Right forelimb (tissue), 1 donor: ENCODE measurements at places on chromosomes 6 and 20.

GRCh38 chr6:137951064-137951597 lies 84.1 kb downstream of the TNFAIP3 start:
- DNase-seq, result no peak

- DNase-seq, result no peak
Observed at GRCh38 chr20:48785801-48786200, 42.0 kb downstream of the PREX1 start.

GRCh38 chr6:131250122-131250521 lies 114.9 kb downstream of the AKAP7 start:
- peak; percentile 77 for DNase-seq

- DNase-seq, result no peak
Observed at GRCh38 chr6:57252975-57253374, 30.9 kb upstream of the RAB23 start.

GRCh38 chr6:27545271-27546046 lies 72.6 kb upstream of the ZNF184 start:
- peak; percentile 49 for DNase-seq

- DNase-seq, result no peak
Observed at GRCh38 chr6:90083891-90084290, 189.6 kb downstream of the GJA10 start.

DNA sequence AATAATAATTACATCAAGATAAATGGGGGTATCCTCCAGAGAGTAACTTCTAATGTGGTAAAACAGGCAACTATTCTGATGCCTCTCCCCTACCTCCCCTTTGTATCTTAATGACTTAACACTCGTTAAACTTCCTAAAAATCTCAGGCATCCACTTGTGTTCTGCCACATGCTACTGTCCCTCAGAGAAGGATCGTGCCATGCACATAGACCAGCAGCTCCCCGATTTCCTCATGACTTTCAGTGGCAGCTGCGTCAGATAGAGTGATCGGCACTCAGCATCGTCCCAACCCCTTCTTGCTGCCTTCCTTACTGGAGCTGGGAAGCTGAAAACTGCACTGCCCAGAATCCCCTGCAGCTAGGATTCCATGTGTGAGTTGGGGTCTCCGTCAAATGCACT lies 32.1 kb downstream of the RIPOR2 start:
- DNase-seq, result no peak

DNA sequence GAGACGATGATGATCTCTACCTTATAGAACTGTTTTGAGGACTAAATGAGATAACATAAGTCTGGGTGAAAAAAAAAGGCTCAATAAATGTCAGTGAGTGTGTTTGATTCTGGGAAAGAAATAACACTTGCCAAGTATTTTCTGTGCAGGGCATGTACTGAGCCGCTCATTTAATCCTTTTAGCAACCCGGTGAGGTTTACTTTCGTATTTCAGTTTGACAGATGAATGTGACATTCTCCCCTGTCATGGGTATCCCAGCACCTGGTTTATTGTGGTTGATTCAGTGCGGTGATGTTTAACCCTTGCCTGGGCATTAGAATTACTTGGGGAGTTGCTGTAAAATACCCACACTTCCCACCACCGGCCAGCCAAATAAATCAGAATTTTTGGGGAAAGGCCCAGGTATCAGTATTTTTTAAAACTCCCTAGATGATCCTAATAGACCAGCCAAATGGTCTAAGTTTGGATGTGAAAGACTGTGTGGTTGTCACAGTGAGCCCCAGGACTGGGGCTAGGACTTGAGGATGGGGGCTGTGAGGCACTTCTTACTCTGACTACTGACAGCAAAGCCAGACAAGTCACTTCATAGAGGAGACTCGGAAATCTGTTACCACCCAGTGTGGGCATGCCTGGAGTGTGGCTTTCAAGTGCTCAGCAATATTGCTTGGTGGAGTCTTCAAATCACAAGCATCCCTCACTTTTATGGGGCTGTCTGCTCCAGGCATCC lies 100.2 kb upstream of the KCNG1 start:
- no peak for DNase-seq

DNA sequence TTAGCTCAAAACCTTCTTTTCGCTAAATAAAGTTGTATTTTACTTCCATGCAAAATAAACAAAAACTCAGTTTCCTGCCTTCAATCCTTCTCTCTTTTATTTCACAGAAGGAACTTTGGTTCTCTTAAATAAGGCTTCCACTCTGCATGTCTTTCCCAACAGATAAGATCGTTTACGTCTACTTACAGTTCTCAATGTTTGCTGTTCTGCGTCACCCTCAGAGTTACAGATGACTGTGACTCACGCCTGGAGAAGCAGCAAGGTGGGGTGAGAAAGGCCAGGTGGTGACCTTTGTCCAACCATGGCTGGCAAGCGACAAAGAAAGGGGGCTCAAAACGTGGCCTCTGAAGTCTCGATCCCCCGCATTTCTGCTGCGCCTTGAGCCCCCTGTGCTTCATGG lies 51.4 kb upstream of the RPS6KA2 start:
- DNase-seq, result no peak

DNA sequence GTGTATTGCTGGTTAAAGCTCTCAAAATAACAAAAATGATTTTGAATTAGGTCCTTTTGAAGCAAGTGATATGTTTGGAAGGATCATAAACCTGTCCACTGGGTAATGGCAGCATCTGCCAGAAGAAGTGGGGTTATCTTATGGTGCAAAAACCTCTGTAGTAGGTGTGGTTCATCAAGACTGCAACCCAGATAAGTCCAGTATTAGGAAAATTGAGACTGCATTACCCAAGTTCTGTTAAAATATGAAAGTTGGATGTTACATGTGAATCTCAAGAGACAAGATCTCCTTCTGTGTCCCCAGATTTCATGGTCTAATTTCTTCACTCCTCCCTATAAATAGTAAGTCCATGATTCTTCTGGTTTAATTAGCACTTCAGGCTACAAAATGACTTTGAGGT lies 59.4 kb downstream of the RPRD1B start:
- DNase-seq, result no peak

DNA sequence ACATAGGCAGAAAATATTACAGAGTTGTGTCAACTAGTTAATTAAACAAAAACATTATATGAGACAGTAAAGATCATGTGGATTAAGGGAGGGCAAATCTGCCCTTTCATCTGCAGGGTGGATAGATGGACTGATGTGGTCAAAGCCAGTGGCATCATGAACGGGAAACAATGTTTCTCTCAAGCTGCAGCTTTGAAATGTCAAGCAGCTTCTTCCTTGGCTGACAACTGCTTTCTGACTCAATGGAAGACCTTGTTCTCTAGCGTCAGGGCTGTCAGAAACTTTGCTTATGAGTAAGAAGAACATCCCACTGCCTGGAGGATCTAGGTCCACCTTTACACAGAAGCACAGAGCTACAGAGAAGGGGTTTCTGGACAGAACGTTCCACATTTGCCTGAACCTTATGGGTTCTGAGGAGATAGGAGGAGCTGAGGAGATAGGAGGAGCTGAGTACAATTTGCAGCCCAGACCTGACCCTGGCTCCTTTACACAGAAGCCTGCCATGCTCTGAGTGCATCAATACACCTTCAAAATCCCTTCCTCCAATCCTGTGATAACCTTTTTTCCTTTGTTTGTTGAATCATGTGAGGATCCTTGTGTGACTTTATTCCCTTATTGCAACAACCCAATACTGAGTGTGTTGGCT lies 6.1 kb downstream of the CST5 start:
- no peak for DNase-seq

- no peak for DNase-seq
Observed at GRCh38 chr6:84415068-84415467, 187.6 kb upstream of the CEP162 start.

GRCh38 chr6:29517728-29518440 lies 30.1 kb upstream of the MAS1L start:
- no peak for DNase-seq

- no peak for DNase-seq
Observed at GRCh38 chr6:154261688-154262397, 94.8 kb downstream of the IPCEF1 start.

GRCh38 chr6:134816300-134816699 lies 133.6 kb downstream of the ALDH8A1 start:
- no peak for DNase-seq

GRCh38 chr6:39608652-39609345 lies 116.4 kb downstream of the KIF6 start:
- no peak for DNase-seq

DNA sequence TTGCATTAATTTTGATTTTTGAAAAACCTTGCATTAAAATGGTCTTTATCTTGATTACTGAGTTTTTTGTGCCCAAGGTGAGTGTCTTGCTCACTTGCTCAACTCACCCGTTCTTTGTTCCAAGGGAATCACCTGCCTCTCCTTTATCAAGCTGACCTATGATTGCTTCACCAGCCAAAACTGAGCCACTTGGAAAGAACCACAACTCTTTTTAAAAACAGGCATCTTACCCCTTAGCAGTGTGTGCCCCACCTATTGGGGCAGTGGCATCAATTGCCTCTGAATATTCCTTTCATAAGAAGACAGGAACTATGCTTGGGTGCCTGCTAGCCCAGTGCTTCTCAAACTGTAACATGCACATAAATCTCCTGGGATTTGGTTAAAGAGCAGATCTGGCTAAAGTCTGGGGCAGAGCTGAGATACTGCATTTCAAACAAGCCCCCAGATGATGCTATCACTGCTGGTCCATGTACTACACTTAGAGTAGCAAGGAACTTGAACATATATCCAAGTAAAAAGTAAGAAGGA lies 3.3 kb upstream of the STK38 start:
- no peak for DNase-seq

- no peak for DNase-seq
Observed at GRCh38 chr6:4806337-4806725, 30.1 kb downstream of the CDYL start.

DNA sequence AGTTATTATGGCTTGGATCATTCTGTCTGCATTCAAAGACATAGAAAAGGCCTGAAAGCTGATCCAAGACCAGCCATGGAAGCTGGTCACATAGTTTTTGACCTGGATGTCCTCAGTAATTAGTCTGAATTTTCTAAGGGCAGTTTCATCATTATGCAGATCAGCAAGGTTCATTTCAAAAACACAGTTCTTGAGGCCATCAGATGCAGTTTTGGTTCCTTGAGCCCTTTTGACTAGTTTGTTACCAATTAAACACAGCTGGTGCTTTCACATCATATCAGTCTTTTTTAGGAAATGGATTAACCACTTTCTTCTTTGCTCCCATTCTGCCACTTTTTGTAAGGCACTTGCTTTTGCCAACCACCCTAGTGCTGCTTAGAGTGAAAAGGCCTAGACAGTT lies 129.4 kb downstream of the NCOA3 start:
- no peak for DNase-seq

- no peak for DNase-seq
Observed at GRCh38 chr6:106740287-106740686, 110.9 kb downstream of the QRSL1 start.

GRCh38 chr20:61353261-61354000 lies 101.4 kb downstream of the CDH4 start:
- DNase-seq, result no peak

DNA sequence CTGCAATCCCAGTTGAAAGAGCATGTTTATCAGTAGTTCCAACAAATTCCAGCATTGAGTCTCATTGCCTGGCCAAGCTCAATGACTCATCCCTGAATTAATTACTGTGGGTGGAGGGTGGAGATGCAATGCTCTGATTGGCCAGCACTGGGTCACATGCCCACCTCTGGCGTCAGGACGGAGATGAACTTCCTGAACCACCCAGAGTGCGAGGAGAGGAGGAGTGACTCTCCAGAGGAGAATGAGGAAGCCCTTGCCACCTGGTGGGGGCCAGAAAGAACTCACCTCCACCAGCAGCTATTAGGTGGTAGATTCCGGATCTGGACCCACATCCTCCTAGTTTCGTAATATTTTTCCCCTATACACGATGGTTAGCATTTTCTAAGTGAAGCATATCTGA lies 283.9 kb downstream of the TBC1D7 start:
- DNase-seq, result no peak

- DNase-seq, result no peak
Observed at GRCh38 chr6:110951986-110952794, 6.3 kb upstream of the GTF3C6 start.

DNA sequence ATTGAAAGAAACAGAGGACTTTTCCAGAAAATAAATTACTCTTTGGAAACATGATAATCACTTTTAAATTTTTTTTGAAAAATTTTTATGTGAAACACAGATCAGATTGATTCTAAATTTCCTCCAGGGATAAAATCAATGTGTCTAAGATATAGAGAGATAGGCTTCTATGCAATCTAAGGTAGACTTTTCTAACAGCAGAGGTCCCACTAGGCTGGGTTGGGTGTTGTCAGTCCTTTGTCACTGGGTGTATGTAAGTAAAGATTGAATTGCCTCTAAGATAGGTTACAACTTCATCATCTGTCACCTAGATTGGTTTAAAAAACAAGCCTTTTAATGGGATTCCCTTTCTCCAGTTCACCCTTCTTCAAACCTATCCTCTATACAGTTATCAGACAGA lies 449.9 kb downstream of the DHX35 start:
- no peak for DNase-seq

- no peak for DNase-seq
Observed at GRCh38 chr20:34084227-34084923, 27.7 kb downstream of the EIF2S2 start.

GRCh38 chr6:33623895-33624381 lies 2.8 kb downstream of the ITPR3 start:
- no peak for DNase-seq

- no peak for DNase-seq
Observed at GRCh38 chr20:64035066-64035932, 683 bp upstream of the C20orf204 start.

DNA sequence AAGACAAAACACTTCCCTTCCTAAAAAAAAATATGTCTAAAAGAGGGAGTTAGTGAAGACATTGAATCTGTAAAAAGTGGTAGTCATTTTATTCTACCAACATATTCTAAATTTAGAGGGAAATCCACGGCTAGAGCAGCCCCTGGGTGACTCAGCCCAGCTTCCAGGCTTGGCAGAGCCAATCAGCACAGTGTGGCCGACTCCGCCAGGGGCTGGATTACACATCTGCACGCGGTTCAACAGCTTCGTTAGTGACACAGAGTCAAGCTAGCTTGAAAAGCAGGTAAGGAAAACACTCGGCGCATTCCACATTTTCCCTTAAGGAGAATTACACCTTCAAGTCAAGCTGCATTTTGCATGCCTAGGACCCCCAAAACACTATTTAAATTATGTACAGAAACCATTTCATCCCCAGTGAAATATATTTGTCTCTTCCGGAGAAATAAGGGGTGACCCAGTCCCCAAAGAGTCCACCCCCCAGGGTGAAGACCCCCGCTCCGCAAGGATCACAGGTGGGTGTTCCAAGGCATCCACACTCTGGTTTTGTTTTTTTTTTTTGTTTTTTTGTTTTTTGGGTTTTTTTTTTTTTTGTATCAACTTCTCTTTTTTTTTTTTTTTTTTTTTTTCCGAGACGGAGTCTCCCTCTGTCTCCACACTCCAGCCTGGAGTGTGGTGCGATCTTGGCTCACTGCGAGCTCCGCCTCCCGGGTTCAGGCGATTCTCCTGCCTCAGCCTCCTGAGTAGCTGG lies 58.4 kb upstream of the ARID1B start:
- DNase-seq, result no peak

DNA sequence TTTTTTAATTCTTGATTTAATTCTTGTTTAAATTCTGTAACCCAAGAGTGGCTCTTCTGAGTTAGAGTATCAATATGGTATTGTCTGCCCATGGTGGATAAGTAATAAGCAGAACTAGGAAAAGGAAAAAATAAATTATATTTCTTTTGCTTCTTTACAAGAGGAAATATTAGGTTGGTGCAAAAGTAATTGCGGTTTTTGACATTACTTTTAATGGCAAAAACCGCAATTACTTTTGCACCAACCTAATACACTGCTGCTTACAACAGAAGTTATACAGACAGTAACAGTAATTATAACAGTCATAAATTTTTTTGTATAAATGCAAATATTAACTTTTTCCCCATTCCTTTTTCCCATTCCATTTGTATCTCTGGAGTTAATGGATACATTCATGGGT lies 65.6 kb downstream of the HS3ST5 start:
- DNase-seq, result no peak

GRCh38 chr6:140867336-140867735 lies 1265.4 kb upstream of the GJE1 start:
- DNase-seq, result no peak
